ENCODE measurements at places on chromosomes 2 and 18.

GRCh38 chr2:192729369-192729768 is 534.6 kb upstream of the TMEFF2 start:
- DNase-seq: no peak

DNA sequence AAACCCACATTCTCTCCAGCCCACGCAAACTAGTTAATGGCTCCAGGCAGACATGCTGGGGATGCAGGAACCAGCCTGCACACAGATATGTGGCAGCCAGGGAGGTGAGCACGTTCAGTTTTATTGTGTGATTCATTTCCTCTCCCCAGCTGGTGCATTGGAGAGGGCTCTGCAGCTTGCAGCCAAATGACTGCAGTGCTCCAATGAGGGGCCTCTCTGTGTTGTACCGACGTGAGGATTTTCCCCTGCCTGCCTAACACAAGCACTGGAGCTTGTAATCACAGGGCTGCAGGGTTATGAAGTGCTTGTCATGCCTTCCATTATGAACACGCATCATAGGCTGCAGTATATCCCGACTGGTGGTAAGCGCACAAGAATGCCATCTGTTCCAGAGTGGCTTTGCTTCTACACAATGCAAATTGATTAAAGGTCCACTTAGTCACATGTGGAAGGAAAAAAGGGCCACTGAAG is 92.3 kb upstream of the THUMPD2 start:
- DNase-seq: no peak

DNA sequence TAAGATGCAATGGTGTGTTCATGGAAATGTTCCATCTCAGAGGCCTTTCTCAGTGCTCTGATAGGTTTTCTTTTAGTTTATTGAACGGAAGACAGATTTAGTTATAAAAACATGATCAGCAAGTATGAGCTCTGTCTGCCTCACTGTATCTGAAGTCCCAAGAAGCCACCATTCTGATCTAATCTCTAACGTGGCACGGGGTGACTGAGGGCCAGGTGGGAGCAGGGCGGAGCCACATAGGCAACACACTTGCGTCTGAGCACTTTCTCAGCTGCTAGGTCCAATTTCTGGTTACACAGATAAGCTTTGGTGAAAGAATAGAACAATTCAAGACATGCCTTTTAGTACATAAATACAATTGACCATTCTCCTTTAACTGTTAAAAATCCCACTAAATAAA is 60.4 kb downstream of the SNTG2 start:
- no peak for DNase-seq

DNA sequence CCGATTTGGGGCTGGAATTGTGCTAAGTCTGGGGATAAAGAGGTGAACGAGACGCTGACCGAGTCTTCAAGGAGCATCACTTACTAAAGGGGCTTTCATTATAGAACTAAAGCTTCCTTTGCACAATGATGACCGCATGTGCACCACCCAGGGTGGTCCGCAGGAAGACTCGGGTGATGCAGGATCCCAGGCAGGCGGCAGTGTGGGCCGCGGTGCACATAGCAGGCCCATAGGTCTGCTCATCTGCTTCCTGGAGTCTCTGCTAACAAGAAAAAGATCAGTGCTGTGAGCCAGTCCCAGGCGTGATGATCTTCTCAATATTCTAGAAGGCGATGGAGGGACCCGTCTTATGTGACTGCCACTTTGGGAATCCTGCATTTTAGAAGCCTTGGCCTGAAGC is 122.8 kb downstream of the PXDN start:
- no peak for DNase-seq

DNA sequence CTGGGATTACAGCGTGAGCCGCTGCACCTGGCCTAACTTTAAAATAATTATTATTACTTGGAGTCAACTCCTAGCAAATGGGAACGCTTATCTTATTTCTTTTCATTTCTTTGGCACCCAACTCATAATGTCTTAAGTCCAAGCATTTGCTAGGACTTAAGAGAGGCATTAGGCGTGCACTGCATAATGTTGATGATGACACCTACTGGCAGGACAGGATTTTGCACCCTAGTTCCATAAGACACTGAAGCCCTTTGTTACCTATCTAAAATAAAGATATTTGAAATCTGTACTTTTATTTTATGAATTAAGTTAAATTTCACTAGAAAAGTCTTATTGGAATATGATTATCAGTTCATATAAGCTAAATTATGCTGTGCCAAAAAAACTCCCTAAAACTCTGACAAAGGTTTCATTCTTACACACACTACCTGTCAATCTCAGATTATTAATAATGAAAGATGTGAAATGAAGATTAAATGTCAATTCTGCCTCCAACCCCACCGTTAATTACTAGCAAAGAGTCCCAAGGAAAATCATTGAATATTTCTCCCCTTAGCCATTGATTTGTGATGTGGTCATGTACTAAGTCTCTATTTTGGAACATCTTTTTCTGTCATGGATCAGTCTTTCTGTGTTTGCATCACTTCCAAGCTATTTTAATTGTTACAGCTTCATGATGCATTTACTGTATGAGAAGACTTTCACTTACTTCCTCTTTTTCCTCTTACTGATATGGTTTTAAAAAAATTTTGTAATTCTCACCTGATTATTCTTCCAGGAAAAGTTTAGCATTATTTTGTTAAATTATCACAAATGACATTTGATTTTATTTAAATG is 12.7 kb upstream of the CDH2 start:
- no peak for DNase-seq

GRCh38 chr2:121185571-121186074 is 99.4 kb downstream of the TFCP2L1 start:
- no peak for DNase-seq
